ENCODE measurements at places on chromosomes 2 and 18.

DNA sequence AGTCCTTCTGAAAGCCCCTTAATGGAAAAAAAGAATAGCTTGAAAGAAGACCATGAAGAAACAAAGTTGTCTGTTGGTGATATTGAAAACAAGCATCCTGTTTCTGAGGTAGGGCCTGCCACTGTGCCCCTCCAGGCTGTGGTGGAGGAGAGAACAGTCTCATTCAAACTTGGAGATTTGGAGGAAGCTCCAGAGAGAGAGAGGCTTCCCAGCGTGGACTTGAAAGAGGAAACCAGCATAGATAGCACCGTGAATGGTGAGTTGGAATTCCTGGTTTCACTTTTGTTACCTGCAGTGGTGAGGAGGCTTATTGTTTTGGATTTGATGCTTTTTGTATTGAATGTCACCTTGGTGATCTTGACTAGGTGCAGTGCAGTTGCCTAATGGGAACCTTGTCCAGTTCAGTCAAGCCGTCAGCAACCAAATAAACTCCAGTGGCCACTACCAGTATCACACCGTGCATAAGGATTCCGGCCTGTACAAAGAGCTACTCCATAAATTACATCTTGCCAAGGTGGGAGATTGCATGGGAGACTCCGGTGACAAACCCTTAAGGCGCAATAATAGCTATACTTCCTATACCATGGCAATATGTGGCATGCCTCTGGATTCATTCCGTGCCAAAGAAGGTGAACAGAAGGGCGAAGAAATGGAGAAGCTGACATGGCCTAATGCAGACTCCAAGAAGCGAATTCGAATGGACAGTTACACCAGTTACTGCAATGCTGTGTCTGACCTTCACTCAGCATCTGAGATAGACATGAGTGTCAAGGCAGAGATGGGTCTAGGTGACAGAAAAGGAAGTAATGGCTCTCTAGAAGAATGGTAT is 13.3 kb downstream of the SLC20A1 start:
- no peak for DNase-seq

- no peak for DNase-seq
Measured at GRCh38 chr2:220460257-220460985, 833.0 kb downstream of the SLC4A3 start.

DNA sequence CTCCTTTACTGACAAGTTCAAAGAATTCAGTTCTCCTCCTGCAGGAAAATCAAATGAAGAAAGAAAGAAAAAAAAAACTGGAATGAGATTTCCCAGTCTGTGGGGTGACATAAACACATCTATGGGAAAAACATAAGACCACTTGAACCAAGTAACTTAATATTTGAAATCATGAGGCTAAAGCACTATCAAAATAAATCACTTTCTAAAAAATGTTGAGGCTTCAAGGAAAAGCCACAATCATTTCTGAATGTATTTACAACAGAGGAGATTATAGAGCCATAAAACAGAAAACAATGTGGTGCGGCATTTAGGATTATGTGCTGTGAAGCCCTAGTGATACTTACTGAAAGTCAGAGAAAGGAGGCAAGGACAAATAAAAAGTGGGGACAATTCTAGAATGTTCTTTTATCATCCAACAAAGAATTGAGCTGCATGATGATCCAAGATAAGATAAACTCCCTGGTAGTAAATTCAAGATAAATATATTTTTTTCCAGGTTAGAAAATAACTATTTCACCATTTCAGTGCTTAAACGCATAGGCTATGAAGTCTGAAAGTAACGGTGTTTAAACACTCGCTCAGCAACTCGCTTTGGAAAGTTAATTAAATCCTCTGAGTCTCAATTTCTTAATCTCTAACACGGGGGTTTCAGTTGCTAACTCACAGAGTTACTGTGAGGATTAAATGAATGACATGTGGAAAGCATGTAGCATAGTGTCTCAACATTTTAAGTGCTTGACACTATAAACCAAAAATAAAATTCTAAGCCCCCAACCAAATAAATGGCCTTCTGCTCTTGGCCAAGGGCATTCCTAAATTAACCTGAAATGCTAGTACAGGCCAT is 288.5 kb downstream of the AGPS start:
- no peak for DNase-seq

DNA sequence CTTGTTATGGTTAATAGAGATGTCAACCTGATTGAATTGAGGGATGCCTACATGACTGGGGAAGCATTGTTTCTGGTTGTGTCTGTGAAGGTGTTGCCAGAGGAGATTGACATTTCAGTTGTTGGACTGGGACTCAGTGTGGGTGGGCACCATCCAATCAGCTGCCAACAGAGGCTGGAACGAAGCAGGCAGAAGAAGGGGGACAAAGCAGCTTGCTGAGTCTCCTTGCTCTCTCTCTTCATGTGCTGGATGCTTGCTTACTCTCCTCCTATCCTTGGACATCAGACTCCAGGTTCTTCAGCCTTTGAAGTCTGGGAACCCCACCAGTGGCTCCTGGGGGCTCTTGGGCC is 22.2 kb upstream of the SMAD4 start:
- DNase-seq = no peak

DNA sequence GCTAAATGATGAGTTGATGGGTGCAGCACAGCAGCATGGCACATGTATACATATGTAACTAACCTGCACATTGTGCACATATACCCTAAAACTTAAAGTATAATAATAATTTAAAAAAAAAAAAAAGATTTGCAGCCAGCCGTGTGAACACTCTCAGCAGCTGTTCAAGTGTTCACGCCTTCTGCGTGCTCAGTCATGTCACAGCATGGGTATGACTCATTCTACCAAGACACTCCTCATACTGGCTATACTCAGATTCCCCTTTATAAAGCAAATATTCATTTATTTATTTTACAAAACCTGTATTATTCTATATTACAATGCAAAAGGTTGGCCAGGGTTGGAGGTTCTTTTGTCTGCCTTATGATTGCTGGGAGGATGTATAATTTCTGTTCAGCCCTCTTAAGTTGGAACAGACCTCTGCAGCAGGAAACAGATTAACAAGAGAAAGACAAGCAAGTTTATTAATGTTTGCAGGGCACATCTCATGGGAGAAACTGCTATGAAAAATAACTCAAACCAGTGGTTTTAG is 1230.6 kb upstream of the CHAC2 start:
- no peak for DNase-seq

- DNase-seq = no peak
Measured at GRCh38 chr2:1993711-1994682, 249.7 kb upstream of the PXDN start.

- no peak for DNase-seq
Measured at GRCh38 chr2:1922402-1923025, 178.2 kb upstream of the PXDN start.

- DNase-seq = no peak
Measured at GRCh38 chr2:75113231-75113869, 86.0 kb downstream of the TACR1 start.

- DNase-seq = no peak
Measured at GRCh38 chr2:211045025-211045424, 488.6 kb downstream of the CPS1 start.

DNA sequence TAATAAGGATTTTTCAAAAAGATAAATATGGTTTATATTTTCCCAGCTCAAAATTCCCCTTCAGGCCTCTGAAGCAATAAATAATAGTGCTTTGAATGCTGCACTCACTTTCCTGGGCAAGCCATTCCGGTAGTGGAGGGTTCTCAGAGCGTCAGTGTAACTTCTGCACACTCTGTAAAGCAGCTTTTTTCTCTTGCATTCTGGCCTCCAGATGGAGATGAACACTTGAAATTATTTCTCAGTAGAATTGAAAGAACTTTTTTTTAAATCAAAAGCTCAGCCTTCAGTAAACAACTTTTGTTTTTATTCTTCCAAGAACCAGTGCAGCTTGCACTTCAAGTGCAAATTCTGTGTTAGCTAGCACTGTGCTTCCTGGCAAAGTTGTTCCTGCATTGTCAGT is 281.1 kb upstream of the RAB12 start:
- no peak for DNase-seq

GRCh38 chr18:59671551-59671950 is 25.7 kb downstream of the CCBE1 start:
- no peak for DNase-seq

DNA sequence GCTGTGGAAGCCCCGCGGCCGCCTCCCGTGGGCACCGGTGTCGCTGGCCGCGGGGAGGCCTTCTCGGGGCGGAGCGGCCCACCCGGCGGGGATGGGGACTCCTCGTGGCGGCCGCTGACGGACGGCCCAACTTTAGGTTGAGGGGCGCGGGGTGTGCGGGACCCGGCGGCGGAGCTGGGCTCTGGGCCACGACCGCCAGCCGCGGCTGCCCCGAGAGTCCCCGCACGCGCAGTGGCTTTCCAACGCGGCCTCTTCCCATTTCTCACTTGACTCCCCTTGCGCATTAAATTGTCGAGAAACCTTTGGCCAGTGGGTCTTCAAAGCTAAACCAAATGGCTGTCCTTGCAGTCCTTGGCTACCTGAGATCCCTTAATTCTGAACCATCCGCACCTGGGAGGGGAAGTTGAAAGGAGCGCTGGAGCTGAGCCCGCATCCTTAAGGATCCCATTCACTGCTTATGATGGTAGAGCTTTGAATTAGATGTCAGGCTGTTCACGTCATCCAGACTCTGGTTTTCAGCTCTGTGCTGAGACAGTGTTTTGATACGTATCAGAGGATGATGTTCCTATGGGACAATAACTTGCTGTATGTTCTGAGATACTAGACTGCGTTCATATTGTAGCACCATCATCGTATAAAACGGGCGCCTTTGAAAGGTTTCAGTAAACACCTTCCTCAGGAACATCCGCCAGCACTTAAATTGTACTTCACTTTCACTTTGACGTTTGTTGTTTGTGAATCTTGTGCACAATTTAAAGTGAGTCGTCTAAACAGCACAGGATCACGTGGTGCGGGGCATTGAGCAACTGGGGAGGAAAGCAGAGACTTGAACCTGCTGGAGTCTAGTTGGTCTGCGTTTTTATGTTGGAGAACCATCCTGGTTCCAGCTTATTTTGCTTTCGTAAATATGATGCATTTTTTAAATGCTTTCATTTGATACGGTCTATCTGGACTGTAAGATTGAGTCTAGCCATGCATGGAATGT is 874 bp downstream of the CLIP4 start:
- no peak for DNase-seq

- DNase-seq = no peak
Measured at GRCh38 chr2:46041434-46041833, 255.8 kb upstream of the EPAS1 start.

DNA sequence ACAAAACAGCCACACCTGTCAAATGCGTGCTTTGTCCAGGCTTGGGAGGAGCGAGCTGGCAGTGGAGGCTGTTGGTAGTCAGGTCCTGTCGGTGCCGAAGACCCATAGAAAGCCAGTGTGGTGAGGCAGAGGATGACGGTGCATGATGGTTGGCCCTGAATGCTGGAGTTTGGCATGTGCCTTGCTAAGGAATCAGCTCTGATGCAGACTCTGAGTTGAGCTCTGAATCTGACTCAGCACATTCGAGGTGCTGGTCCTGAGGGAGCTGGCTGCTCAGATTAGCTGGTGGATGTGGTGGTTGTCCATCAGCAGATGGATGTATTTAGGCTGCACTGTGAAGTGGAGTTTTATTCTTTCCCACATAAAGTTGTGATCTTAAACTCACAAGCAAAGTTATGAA is 111.3 kb downstream of the ARHGEF4 start:
- DNase-seq = no peak

DNA sequence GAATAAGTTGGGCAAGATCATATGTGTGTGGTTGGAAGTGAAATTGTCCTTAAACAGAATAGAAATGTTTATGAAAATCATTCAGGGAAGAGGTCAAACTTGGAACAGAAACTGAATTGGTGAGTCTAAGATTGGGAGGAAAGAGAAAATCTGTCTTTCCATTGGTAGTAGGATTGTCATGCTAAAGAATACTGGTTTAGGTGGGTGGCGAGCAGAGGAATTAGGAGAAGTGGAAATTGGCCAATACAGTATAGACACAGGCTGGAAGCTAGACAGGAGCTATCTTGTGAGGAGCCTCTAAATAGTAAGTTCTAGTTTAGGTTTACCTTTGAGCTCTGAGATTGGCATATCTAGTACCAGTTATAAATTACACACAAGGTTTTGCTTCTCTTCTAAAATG is 80.9 kb upstream of the KYNU start:
- DNase-seq = no peak

- DNase-seq = peak; percentile 40
Measured at GRCh38 chr18:36186461-36187192, 670 bp upstream of the MOCOS start.

DNA sequence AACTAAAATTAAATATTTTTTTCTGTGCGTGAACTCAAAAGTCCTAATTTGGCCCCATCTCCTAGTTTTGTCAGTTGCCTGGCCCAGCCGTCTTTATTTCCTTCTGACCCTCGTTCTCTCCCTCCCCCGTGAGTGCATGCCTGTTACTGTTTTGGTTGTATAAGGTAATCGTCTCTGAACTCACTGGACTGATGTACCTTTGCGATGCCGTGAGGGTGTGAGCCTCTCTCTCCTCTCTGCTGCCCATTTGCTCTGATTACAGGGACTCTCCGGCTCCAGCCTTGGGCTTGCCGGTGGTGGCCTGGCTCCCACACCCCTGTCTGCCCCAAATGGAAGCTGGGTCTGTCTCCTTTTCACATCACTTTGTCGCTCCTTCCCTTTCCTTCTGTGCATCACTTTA is 66.5 kb upstream of the RBM44 start:
- no peak for DNase-seq

- no peak for DNase-seq
Measured at GRCh38 chr2:107712857-107713256, 113.8 kb upstream of the RGPD4 start.

DNA sequence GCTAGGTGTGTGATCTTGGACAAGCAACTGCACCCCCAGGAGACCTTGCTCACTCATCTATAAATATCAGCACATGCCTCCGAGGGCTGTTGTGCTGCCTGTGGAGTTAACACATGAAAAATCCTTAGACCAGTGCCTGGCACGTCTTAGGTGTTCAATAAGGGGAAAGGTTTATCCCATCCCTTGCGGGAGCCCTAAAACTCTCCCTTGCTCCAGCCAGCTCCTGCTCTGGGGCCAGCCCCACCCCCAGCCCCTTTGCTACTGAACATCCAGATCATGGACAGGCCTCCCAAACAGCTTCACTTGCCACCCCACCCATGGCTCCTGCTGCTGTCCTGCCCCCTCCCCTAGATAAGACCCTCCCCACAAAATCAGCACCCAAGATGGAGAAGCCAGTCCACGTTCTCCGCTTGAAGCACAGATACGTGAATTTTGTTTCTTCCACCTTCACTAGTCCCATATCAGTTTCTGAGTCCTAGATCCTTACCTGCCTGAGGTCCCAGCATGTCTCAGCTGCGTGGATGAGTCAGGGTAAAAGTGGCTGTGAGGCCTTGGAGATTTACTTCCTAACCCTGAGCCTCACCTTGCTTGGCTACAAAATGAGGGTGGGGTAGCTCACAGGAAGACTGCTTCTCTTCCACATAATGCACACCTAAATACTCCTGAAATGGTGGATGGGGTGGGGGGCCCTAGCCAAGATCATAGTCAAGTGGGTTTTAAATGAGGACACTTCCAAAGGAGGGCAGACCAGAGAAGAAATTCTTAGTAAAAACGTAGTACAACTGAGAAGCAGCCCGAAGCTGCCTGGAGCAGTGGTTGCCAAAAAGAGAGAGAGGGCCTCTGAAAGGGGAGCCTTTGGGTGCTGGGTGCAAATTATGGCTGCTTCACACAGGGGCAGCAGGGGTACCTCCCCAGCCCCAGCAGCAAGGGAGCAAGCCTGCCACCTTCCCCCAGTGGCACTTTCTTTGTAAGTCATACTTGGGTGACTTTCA is 40.4 kb downstream of the C1QL2 start:
- no peak for DNase-seq

- no peak for DNase-seq
Measured at GRCh38 chr2:240456447-240457222, 21.2 kb downstream of the GPC1 start.
